ENCODE measurements at places on chromosomes 2 and 18.

DNA sequence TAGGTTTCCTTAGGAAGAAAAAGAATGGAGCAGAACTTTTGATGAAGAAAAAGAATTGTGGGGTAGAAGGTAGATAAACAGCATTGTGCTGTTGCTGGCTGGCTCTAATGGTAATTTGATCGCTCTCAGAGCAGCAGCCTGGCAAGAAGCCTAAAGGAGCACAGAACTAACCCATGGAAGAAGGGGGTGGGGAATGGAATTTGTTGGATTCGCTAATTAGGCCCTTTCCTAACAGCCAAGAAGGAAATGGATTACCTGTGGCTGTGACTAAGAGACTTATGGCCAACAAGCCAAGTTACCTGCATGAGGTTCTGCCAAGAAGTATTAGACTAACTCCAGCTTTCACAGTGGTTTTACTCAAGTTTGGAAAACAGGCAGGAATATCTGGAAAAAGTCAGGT lies 210.6 kb downstream of the IKZF2 start:
- DNase-seq, result no peak

DNA sequence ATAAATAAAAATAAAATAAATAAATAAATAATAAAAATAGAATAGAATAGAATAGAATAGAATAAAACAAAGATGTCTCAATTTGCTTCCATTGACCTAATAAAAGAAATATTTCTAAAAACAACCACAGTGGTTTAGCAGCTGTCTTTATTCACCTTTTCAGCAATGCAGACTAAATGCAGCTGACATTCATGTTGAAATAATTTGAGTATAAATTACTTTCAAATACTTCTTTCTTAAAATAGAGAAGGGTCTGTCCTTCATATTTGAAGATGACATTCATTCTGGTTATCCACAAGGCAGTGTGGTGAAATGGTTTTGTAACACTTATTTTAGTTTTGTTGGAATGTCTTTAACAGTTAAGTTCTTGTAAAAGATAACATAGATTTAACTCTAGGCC lies 469.4 kb downstream of the IRS1 start:
- no peak for DNase-seq

- DNase-seq, result no peak
Measured at GRCh38 chr2:38719706-38720105, 31.5 kb downstream of the SRSF7 start.

DNA sequence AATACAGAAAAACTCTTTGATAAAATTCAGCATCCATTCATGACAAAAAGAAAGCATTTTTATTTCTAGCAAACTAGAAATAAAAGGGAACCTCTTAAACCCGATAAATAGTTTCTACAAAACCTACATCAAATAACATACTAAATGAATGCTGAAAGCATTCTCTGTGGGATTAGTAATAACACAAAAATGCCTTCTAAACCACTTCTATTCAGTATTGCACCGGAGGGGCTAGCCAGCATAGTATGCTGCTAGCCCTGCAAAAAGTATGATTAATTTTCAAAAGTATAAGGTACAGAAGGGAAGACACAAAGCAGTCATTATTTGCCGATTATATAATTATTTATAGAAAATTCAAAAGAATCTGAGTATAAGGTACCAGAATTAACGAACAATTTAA lies 145.2 kb downstream of the DTNB start:
- DNase-seq, result no peak

DNA sequence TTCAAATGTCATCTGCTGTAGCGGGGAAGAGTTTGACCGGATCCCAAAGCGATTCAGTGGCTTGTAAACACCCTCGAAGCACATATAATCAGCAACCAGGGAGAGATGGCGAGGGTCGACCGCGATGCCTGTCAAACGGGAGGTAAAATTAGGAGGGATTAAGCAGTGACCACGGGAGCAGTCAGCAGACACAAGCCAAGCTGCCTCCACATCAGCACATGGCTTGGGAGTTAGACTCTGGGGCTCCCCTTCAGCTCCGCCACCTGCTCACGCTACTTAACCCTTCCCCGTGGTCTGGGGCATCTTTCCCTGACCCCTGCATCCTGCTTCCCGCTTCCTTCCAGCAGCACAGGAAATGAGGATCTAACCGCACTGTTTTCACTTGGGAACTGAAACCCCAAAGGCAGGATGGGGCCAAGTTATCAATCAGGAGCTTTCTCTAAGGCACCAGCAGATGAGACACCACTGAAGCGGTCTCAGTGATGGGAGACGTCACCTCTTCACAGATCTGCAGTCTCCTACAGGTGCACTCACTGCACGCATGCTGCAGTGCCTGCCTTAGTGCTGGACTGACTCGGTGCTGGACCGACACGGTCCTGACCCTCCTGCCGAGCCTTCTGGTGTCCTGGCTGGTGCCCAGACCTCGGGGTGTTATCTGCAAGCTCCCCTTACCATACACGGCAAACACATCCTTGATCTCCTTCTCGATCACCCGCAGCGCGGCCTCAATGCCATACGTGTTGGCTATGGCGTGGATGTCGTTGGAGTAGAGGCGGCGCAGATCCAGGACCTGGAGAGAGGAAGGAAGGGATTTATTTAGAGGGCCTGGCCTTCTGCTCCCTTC lies 77.5 kb downstream of the POLR1A start:
- no peak for DNase-seq

DNA sequence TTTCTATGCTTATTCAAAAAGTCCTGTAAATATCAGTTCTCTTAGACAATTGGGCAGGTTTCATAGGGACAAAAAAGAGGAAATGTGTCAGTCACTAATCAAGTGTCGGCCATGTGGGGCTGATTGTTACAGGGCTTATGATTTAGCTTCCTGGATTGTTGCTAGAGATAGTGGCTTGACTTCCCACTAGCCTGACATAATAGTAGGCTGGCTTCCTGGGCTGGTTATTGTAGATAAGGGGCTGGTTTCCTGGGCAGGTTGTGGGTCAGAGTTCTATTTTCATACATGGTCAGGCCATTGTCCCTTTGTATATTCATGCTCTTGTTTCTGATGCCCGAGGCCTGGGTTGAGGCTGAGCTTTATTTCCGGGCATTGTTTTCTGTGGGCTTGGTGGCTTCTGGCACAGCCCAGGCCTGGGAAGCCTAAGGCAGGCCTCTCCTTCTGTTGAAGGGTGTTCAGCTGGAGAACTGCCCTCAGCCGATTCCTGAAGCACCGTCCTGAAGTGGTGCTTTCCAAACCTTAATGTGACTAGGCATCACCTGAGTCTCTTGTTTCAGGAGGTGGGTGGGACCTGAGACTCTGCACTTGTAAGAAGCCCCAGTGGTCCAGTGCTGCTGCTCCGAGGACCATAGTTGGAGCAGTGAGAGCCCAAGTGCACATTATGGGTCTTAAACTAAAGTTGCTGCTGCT lies 37.0 kb downstream of the CD8B2 start:
- no peak for DNase-seq

- DNase-seq, result no peak
Measured at GRCh38 chr2:50895041-50895440, 136.9 kb downstream of the NRXN1 start.

GRCh38 chr18:80239830-80240229 lies 7.5 kb downstream of the PARD6G start:
- no peak for DNase-seq

DNA sequence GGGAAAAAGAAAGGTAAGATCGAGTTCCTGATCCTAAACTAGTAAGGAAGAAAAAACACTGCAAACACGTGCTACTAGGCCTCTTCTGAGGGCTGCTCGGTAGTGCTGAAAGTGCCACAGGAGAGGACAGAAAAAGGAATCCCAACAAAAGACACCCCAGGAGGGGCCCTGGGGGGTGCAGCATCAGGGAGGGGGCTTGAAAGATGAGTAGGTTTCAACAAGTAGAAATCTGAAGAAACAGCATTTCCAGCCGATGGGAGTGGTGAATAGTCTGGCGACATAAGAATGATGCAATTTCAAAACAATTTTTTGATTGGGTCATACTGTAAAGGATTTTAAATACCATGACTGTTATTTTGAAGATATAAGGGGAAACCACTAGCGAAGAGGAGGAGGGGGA lies 98.6 kb downstream of the NOL10 start:
- no peak for DNase-seq

DNA sequence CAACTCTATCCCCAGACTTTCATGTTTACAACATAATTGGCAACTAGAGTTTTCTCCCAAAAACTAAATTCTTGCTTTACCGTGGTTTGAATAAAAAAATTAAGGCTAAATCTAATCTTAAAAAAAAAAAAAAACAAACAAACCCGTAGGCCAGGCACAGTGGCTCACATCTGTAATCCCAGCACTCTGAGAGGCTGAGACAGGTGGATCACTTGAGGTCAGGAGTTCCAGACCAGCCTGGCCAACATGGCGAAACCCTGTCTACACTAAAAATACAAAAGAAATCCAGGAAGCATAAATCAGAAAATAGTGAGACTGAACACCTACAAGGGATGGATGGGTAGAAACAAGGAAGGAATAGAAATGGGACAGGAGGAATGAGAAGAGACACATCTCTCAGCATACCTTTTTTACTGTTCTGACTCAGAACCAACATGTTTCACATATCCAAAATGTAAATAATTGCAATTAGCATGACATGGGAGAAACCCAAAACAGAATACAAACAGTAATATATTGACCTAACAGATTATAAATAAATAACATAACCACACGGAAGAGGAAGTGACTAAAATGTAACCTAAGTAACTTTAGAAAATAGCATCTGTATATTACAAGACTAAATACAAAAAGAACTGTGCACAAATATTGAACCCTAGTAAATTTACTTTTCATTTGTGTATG lies 17.5 kb downstream of the MGAT4A start:
- DNase-seq, result no peak

DNA sequence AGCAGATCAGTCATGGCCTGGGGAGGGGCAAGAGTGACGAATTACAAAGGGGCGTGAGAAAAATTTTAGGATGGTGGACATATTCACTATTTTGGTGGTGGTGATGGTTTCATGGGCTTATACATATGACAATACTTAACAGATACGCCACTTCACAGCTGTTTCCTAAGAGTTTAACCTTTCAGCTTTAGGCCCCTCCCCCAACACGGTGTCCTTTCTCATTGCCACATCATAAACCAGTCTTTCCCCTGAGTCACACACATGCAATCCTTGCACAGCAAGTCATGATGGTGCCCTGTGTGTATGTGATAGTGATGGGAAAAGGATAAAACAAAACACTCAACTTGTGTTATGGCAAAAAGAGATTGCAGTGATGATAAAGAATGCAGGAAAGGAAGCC lies 47.6 kb upstream of the IL1R1 start:
- DNase-seq, result peak; percentile 48

DNA sequence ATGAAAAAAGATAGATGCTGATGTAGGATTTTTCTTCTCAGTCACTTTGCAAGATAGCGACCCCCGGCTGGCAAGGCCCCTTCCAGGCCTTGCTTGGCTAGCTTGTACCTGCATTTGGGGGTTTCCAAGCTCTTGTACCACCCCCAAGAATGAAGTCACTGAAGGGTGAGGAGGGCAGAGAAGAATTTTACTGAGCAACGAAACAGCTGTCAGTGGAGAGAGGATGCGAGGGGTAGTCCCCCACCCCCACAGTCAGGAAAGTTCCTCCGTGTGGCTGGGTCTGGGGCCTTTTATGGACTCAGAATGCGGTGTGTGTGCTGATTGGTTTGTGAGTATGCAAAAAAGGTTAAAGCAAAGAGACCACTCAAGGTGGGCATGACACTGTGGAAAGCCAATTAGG lies 382.0 kb downstream of the GPD2 start:
- DNase-seq, result no peak

- DNase-seq, result no peak
Measured at GRCh38 chr18:10604182-10604581, 78.4 kb downstream of the NAPG start.

GRCh38 chr2:160836755-160837154 lies 323.5 kb upstream of the TANK start:
- no peak for DNase-seq

- DNase-seq, result no peak
Measured at GRCh38 chr2:217863883-217864282, 138.9 kb downstream of the TNS1 start.

DNA sequence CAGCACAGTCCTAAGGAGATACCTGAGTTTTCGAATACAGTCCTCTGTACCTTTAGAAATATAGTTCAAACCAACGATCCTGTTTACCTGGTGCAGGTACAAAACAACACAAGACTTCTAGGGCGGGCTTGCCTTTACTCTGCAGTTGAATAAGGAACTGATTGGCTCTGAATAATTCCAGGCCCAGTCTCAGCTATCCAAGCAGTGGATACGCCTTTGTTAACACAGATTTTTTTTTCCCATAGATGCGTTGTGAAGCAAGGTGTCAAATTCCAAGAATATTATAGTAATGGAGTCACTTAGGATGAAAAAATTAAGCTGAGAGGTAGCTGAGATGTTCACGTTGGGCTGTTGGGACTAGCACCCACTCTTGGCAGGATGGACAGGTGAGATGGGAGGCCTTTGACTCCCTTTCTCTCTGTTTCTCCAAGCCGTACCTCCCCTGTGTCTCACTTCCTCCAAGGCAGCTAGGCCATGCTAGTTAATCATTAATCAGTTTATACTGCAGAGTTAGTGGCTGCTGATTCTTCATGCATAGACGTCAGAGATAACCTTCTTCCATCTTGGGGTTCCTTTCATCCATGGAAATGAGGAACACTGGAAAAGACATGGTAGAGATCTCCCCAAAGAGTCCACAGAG lies 380.8 kb upstream of the ACVR2A start:
- no peak for DNase-seq

DNA sequence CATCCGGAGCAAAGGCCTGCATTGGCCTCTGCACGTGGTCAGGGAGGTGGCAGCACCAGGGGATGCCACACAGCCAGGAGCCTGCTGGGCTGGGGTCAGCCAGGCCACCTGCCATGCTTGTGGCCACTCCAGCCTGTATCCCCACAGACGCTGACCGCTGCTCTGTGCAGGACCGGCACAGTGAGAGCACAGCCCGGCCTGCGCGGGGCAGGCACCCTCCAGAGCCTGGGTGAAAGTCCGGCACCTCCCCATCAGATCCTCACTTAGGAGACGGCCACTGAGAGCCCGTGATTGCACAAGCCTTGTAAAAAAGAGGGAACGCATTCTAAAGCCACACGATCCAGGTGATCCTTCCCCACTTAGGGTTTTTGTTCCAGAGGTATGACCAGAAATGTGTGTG lies 42.2 kb downstream of the TWIST2 start:
- no peak for DNase-seq

- no peak for DNase-seq
Measured at GRCh38 chr18:6210349-6211173, 204.2 kb downstream of the L3MBTL4 start.

DNA sequence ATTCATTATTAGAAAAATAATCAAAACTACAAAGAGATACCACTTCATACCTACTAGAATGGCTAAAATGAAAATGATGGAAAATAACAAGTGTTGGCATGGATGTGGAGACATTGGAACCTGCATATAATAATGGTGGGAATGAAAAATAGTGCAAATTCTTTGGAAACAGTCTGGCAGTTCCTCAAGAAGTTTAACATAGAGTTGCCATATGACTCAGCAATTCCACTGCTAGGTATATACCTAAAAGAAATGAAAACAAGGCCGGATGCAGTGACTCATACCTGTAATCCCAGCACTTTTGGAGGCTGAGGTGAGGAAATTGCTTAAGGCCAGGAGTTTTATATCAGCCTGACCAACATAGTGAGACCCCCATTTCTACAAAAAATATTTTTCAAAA lies 41.6 kb upstream of the ACYP2 start:
- no peak for DNase-seq

- DNase-seq, result no peak
Measured at GRCh38 chr2:157262248-157262647, 4.7 kb downstream of the GALNT5 start.
